ENCODE measurements at places on chromosomes 3 and 15. TPM values are rescaled to one million over a fixed set of nuclear protein-coding genes. Genes with fewer than 3 reads are reported as not detected.

The ZNF35 gene
- total RNA-seq, result 23.3 TPM

The ZMYND10 gene
- total RNA-seq, result 0.65 TPM

The KNG1 gene
- total RNA-seq, result not detected

The MESP2 gene
- 0.32 TPM for total RNA-seq

The HYAL1 gene
- 0.65 TPM for total RNA-seq

The TNFAIP8L3 gene
- 2.7 TPM for total RNA-seq

The DNASE1L3 gene
- total RNA-seq, result not detected

The ADPGK gene
- total RNA-seq, result 56.5 TPM

The GOLGA8R gene
- total RNA-seq, result 1.8 TPM

The CLEC3B gene
- total RNA-seq, result 9.9 TPM

The CILP gene
- 2.8 TPM for total RNA-seq

The TNK2 gene
- 16.2 TPM for total RNA-seq

The DLL4 gene
- total RNA-seq, result not detected

The CLK3 gene
- total RNA-seq, result 64.7 TPM

The DUOX1 gene
- 1.5 TPM for total RNA-seq

The DNAJA4 gene
- total RNA-seq, result 3.9 TPM

The CEP97 gene
- total RNA-seq, result 10.2 TPM

The ACAN gene
- total RNA-seq, result 8.6 TPM

The PYDC2 gene
- not detected for total RNA-seq

The RNF13 gene
- 82.2 TPM for total RNA-seq

The CCR1 gene
- 0.81 TPM for total RNA-seq

The RETNLB gene
- not detected for total RNA-seq

The FAM174B gene
- total RNA-seq, result 5.2 TPM

The GNAT1 gene
- total RNA-seq, result not detected

Measured in hair follicle dermal papilla cell (primary cell).